Progenitor cell of endocrine pancreas (in vitro differentiated cells): ENCODE measurements at places on chromosomes 12 and 14.

GRCh38 chr12:38291160-38291559, 25.4 kb upstream of the ALG10B start:
- no peak for DNase-seq

- no peak for DNase-seq
Measured at GRCh38 chr12:120079411-120080400, 36.8 kb downstream of the RAB35 start.

DNA sequence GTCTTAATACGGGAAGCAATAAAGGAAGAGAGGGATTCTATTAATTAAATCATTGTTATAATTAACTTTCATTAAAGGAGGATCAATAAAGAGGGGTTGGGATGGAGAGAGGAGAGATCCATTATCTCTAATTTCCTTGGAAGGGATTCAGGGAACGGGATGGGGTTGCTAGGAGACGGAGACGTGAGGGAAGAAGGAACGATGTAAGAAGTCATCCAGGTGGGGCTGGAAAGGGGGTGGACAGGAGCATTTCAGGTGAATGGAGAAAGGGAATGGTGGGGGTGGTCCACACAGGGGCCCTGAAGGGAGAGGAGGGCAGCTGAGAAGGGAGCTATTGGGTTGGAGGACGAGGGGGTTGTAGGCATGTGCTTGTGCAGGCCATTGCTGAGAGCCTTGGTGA, 17.2 kb downstream of the CALCOCO1 start:
- DNase-seq, result no peak

DNA sequence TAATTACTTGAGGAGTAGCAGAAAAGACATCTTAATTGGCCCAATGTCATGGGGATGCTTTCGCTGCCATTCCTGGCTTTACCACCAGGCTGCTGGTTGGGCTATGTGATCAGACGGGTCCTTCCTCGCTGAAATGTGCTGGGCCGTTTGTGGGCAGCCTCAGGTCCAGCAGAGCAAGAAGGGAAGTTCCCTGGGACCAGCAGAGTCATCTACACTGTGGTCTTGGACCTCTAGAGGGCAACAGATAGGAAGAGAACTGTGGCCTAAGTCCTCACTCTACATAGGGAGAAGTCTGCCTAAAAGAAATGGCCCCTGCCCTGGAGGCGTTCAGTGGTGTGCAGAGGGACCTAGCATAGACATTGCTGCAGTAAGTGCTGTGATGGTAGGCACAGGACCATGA, 10.9 kb downstream of the EVL start:
- DNase-seq, result no peak

- DNase-seq, result no peak
Measured at GRCh38 chr14:100577321-100577985, 9.8 kb downstream of the BEGAIN start.

DNA sequence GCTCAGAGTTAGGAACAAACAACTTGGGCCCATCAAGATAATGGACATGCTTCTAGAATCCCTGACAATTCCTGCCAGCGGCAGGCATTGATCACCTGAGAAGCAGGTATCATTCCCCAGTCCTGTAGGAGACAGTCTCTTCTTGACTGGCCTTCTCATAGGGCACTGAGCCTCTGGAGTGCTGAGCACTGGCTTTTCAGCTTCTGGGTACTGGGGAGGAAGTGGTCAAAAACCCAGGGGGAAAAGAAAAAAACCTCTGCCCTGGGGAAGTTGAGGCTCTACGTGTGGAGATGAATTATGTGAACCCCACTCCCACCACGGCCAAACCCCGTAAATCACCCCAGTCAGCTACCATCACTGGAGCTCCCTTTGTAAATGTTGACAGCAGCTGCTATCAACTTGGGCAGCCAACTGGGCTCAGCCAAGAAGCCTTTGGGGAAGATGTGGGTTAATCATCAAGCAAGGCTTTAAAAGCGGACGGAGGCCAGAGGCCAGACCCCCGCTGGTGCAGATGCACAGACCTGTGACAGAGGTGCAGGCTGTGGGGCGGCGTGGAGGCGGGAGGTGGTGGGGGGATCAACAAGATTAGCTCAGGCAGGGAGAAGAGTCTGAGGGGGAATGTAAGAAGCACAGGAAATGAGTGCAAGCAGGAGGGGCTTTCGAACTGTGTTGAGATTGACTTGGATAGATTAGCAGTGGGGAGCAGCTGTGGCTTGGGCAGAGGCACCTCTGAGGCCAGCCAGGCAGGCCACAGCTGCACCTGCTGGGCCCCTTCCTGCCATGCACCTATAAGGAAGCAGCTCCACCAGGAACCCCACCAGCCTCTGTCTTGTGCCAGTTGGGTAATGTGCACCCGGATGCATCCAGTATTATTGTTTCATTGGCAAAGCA, 105.4 kb upstream of the HIF1A start:
- DNase-seq, result no peak

DNA sequence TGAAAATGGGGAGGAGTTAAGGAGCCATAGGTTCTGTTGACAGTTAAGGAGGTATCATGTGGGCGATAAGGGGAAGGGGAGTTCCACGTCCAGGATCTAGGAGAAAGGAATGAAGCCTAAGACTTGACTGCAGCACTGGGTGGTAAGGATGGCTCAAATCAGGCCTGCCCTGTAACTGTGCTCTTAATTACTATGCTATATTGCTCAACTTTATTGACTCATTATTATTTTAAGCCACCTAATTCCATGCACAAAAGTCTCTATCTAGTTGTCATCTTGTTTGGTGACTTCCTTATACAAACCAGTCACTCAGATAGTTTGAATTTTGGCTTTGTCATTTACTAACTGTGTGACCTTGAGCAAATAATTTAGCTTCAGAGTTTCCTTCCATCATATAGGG, 242.1 kb upstream of the ARHGAP5 start:
- no peak for DNase-seq

DNA sequence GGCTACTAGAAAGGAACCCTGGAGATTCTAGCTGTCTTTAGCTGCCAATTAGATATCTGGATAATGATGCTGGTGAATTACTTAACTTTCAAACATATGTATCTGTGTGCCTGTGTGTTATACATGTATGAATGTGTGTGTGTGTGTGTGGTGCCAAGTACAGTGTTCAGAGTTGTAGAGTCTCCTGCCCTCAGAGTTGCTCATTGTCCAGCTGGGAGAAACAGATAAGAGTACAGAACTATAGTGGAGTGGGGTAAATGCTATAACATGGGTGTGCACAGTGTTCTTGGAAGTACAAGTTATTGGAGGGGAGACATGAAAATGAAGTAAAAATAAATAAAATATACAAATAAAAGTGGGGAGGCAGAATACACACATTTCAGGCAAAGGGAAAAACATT, 23.6 kb upstream of the ADAM20 start:
- no peak for DNase-seq

DNA sequence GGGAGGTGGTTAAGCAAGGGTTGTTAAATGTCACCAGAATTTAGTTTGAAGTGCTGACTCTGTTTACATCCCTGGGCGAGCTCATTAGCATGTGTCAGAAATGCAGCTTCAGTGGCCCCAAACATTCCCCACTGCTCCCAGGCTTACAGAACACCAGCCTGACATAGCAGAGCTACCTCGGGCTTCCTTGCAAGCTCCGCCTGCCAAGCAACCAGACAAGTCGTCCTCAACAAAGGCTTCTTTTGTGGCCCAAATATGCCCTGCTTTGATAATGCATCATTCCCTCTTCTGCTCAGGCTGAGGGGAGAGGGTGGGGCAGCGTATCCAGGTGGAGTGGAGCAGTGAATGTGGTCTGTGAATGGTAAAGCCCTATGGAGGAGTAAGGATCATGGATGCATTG, 28.0 kb downstream of the ERH start:
- DNase-seq, result no peak

DNA sequence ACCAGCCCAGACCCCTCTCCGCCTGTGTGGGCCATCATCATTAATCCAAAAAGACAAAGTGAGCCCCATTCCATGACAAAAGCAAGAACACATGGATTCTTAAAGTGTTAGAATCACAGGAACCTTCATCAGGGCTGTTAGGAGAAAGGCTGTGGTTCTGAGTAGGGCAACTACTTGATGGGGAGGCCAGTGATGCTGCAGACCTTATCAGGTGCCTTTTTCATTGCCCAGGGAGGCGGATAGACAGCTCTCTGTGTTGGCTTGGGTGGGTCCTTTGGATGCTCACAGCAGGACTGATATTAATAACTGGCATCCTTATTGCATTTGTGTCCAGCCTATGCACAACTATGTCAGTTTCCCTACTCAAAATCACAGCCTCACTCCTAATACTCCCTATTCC, 2.3 kb downstream of the HEBP1 start:
- DNase-seq, result no peak

DNA sequence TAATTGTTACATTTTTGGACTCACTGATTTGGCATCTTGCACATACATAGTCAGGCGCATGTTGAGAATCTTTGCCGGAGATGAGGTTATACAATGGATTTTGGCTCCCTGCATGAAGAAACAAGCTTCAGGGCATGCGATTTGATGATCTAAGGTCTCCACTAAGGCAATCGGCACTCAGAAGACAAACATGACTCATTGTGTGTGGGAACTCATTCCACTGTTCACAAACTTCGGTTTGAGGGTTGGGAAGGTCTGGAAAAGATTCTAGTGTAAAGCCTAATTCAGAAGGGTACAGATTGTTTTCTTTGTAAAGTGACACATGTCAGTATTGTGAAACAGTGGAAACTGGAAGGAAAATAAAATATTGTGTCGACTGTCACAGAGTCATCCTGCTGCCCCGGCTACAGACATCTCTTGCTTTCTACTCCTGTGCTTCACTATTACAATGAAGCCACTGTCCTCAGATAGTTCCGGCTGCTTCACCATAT, 192.6 kb upstream of the HMGA2 start:
- no peak for DNase-seq

DNA sequence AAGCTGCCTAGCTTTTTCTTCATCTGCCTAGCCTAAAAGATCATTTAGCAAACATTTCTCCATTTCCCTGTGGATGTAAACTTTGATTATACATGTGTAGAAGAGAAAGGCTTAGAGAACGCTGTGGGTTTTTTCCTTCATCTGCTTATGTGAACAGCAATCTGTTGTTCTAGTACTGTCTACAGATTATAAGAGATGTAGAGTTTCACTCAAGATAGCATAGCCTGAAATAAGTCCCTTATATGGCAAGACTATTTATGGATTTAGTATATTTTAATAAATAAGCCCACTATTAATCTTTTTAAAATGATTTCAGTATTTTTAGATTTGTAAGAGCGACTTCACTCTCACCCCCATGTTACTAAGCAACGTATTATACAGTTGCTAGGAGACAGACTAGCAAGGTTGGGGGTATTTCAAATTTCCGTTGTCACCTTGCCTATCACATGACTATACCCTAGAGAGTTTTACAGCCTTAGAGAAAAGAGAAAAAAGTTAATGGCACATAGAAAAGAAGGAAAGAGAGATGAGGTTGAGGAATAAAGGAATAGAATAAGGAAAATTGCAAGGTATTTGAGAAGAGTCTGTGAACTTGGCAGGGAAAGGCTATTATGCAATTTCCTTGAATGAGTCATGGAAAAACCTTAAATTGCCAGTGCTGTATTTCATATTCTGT, 12.2 kb upstream of the TUBA1A start:
- DNase-seq, result no peak

GRCh38 chr12:3671330-3672112, 81.4 kb downstream of the CRACR2A start:
- no peak for DNase-seq

DNA sequence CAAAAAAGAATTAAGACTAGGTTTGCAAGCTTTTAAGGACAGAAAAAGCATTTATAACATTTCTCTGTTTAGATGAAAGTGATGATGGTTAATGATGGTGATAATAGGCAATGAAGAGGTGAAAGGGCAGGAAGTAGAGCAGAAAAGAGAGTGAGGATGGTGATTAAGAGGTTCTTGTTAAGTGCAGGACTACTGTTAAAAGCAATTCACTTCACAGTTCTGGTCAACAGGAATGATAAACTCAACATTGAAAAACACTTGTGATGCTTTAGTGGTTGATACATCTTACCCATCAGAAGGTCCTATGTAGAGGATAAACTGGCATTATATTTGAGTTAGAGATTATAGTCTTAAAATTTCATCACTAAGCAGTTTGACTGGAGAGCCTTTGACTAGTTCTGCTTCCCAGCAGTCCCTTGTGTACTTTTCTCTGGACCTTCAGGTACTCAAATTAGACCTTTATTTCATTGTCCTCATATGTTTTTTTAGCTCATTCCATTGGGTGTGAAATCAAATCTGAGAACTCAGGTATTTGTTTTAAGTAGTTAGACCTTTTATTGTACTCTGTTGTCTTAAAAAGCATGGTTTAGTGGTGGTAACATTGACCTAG, 10.9 kb downstream of the RAP1B start:
- DNase-seq, result no peak

DNA sequence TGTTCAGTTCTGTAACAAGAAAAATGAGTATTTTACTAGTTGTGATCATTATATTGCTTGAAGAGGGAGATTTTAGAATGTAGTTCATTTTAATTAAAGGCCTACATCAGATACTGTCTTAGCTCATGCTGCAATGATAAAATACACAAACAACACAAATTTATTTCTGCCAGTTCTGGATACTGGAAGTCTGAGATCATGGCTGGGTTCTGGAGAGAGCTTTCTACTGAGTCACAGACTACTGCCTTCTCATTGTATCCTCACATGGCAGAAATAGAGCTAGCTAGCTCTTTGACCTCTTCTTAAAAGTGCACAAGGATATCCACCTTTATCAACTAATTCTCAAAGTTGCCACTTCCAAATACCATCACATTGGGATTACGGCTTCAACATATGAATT, 53.8 kb downstream of the MIS18BP1 start:
- DNase-seq, result no peak

GRCh38 chr12:100142851-100143559, at the start of gene BLTP3B:
Gene BLTP3B (minus strand): TSS chr12:100142874. CDS start chr12:100142635, 239 bp downstream.
- DNase-seq, result peak; percentile 81

GRCh38 chr12:94254270-94254669, 105.9 kb downstream of the PLXNC1 start:
- no peak for DNase-seq

GRCh38 chr12:99911081-99911480, 73.7 kb downstream of the ANKS1B start:
- no peak for DNase-seq

DNA sequence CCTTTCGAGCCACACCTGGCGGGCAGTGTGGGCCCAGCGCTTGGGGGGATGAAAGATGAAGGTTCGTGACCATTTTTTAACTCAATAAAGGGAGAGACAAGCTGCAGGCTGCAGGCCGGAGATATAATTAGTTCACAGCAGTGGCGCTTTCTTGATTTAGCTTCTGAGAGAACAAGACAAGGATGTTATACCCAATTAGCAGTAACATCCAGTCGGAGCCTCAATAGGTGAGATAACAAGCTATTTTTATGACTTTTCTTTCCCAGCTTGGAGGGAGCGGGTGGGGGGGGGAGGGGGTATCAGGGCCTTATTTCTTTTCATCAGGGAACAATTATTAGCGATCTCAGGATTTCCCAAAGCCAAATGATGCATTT, 9.1 kb downstream of the FAM222A start:
- no peak for DNase-seq
